ENCODE measurements at places on chromosomes 3 and 15. TPM values are rescaled to one million over a fixed set of nuclear protein-coding genes. Genes with fewer than 3 reads are reported as not detected.

- no peak for DNase-seq
These were observed 6.1 kb downstream of the SHF start for GRCh38 chr15:45181491-45182285.

GRCh38 chr3:143865302-143865701 is 17.0 kb upstream of the SLC9A9 start:
- DNase-seq = no peak

DNA sequence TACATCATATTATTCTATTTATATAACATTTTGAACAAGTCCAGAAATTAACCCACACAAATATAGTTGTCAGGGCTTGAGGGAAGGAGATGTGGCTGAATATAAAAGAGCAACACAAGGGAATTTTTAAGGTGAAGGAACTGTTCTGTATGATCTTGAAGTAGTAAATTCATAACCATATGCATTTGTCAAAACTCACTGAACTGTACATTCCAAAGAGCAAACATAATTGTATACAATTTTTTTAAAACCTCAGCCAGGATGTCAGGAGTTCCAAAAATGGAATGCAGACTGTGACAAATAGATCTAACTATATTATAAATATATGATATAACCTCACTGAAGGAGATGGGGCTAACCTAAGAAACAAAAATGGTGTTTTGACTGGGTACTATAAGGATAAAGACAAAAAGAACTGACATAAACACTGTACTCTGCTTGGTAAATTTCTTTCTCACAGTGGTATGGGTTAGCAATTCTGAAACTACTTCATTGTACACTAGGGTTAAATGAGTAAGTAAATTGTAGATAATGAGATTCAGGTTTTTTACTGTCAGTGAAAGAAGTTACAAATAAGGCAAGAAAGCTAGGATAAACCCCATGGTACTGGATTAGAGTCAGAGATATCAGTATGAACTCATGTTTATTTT is 14.4 kb downstream of the GOLGB1 start:
- DNase-seq = no peak

DNA sequence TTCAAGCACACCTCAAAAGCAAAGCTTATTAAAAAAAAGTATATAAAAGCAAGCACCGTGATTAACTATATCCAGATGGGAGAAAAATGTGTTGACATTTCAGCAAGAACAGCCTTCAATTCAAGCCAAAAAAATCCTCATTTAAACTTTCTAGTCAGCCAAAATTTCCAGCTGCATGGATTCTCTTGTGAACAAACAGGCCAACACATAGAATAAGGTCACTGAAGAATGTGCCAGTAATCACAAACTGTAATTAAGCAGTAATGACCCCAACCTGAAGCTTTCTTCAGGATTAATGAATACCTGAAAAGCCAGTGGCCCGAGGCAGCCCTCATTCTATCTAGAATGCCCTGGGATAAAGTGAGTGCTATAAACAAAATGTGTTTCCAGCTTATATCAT is 130.7 kb upstream of the KCNMB2 start:
- DNase-seq = no peak

DNA sequence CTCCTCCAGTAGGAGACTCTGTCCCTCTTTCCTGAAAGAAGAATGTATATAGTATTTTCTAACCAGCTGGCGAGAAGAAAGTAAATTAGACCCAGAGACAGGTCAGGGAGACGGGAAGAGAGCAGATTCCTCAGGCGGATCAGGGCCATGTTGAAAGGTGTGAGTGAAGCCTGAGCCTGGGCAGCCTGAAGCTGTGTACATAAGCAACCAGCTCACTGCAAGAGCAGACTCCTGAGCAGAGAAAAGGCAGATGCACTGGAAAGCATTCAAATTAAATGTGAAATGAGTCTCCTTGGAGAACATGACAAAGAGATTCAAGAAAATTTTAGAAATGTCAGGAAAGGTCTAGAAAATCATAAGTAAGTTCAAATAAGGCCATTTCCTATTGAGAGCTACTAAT is 165.8 kb downstream of the GOLIM4 start:
- no peak for DNase-seq

GRCh38 chr3:55873523-55874254 is 386.6 kb upstream of the WNT5A start:
- no peak for DNase-seq

DNA sequence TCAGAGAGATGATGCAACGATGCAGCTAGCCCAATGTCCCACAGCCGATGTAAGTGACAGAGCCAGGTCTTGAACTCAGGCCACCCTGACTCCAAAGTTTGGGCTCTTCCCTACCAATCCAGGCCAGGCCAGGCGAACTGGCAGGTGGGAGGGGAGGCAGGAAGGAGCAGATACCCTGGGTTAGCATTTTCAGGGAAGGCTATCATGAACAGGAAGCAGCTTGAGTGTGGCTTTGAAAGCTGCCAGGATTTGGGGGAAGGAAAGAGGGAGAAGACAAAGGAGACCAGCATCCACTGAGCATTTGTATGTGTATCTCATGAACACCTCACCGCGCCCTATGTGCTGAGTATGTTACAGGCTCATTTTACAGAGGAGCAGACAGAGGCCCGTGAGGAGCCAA is 38.8 kb downstream of the LMCD1 start:
- no peak for DNase-seq

DNA sequence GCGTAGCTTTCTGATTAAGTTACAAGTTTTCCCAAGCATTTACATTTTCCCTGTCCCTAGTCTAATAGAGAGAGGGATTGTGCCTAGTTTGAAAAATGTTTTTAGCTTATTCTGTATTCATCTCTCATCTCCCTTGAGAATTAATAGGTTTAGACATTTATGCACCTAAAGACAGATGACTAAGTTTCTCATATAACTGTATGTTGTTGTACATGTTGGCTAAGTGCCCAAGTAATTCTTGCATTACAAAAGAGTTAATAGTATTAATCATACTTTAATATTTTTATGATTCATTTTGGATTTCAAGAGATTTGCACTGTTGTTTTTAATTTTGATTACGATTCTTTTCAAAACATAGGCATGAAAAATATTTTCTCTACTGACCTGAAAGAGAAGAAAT is 109.0 kb upstream of the TBL1XR1 start:
- DNase-seq = no peak

GRCh38 chr15:40762919-40763800 is 708 bp upstream of the GCHFR start:
- peak; percentile 73 for DNase-seq

GRCh38 chr3:191263365-191263764 is 64.3 kb downstream of the OSTN start:
- DNase-seq = no peak

- no peak for DNase-seq
These were observed 641.1 kb upstream of the NAALADL2 start for GRCh38 chr3:174218016-174218415.

GRCh38 chr15:28125673-28126651 is 26.8 kb upstream of the OCA2 start:
- DNase-seq = no peak

- DNase-seq = no peak
These were observed 63.9 kb downstream of the XXYLT1 start for GRCh38 chr3:195207056-195207455.

- DNase-seq = no peak
These were observed 15.4 kb upstream of the CRBN start for GRCh38 chr3:3194861-3195260.

DNA sequence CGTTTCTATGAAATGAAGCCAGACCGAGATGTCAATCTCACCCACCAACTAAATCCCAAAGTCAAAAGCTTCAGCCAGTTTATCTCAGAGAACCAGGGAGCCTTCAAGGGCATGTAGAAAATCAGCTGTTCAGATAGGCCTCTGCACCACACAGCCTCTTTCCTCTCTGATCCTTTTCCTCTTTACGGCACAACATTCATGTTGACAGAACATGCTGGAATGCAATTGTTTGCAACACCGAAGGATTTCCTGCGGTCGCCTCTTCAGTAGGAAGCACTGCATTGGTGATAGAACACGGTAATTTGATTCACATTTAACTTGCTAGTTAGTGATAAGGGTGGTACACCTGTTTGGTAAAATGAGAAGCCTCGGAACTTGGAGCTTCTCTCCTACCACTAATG is 41.9 kb upstream of the TRA2B start:
- DNase-seq = no peak

GRCh38 chr3:195259154-195259474 is 11.8 kb downstream of the XXYLT1 start:
- DNase-seq = no peak

Gene C2CD4B
- not detected for total RNA-seq

Gene ZNF660
- 7.3 TPM for total RNA-seq

Gene HTR3E
- total RNA-seq = not detected

Gene PPP1R14D
- total RNA-seq = not detected

Gene KCNMB3
- 5.5 TPM for total RNA-seq

Gene SLC51A
- 26.3 TPM for total RNA-seq

Gene GHSR
- total RNA-seq = not detected

Gene SST
- total RNA-seq = 39.2 TPM

Data from adrenal gland (tissue), 19 donors.